ENCODE measurements at places on chromosomes 4 and X. TPM values are rescaled to one million over a fixed set of nuclear protein-coding genes. Genes with fewer than 3 reads are reported as not detected.

The ADH6 gene
- 3.0 TPM for polyA plus RNA-seq

- no peak for DNase-seq
- no peaks in the 10 kb centered on the region for H3K36me3 ChIP-seq
- no peaks in the 10 kb centered on the region for H3K4me1 ChIP-seq
- no peaks in the 10 kb centered on the region for H3K27me3 ChIP-seq
- H3K4me3 ChIP-seq: no peak overlapping the region
Observed at GRCh38 chr4:86294883-86295282, 65.0 kb downstream of the MAPK10 start.

The S100G gene
- polyA plus RNA-seq: 34.9 TPM

GRCh38 chr4:60422439-60422838, 777.7 kb upstream of the ADGRL3 start:
- DNase-seq: no peak
- no peaks in the 10 kb centered on the region for H3K36me3 ChIP-seq
- H3K4me3 ChIP-seq: no peak overlapping the region
- H3K27me3 ChIP-seq: no peaks in the 10 kb centered on the region
- no peaks in the 10 kb centered on the region for H3K4me1 ChIP-seq
